CD4-positive, alpha-beta T cell treated with Interferon alpha-2 for 1 hour (primary cell): ENCODE measurements at places on chromosomes 16 and 17.

DNA sequence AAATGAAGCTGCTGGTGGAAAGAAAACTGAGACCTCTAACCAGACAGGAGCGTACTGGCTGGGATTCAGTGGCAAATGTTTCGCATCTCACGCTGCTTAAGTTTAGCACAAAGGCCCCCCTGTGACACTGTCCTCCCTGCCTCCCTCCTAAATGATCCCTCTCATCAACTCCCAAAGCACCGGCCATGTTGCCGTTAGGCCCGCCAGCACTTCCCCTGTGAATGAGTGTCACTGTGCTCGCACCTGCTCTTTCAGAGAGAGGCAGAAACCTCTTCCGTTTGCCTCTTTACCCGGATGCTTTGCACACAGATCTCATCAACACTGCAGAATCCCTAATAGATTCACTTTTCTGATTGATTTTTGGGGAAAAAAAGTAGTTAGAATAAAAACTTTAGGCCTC is 26.5 kb downstream of the MBTPS1 start:
- DNase-seq: no peak

- DNase-seq: peak; percentile 36
Observed at GRCh38 chr17:82457073-82457928, 1.2 kb upstream of the NARF start.

DNA sequence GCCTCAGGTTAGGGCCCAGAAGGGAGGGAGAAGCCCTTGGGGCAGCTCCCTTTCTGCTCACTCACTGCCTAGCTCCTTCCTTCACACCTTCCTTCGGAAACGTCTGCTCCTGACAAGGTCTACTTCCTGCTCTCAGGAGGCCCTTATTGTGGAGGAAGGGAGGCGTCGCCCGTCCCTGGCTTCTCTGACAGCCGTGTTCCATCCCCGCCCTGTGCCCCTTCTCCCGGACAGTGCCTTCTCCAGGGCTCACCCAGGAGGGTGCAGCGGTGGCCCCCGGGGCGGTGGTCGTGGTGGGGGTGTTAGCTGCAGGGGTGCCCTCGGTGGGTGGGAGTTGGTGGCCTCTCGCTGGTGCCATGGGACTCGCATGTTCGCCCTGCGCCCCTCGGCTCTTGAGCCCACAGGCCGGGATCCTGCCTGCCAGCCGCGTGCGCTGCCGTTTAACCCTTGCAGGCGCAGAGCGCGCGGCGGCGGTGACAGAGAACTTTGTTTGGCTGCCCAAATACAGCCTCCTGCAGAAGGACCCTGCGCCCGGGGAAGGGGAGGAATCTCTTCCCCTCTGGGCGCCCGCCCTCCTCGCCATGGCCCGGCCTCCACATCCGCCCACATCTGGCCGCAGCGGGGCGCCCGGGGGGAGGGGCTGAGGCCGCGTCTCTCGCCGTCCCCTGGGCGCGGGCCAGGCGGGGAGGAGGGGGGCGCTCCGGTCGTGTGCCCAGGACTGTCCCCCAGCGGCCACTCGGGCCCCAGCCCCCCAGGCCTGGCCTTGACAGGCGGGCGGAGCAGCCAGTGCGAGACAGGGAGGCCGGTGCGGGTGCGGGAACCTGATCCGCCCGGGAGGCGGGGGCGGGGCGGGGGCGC is 231.9 kb downstream of the SEC14L1 start:
- DNase-seq: peak; percentile 59

DNA sequence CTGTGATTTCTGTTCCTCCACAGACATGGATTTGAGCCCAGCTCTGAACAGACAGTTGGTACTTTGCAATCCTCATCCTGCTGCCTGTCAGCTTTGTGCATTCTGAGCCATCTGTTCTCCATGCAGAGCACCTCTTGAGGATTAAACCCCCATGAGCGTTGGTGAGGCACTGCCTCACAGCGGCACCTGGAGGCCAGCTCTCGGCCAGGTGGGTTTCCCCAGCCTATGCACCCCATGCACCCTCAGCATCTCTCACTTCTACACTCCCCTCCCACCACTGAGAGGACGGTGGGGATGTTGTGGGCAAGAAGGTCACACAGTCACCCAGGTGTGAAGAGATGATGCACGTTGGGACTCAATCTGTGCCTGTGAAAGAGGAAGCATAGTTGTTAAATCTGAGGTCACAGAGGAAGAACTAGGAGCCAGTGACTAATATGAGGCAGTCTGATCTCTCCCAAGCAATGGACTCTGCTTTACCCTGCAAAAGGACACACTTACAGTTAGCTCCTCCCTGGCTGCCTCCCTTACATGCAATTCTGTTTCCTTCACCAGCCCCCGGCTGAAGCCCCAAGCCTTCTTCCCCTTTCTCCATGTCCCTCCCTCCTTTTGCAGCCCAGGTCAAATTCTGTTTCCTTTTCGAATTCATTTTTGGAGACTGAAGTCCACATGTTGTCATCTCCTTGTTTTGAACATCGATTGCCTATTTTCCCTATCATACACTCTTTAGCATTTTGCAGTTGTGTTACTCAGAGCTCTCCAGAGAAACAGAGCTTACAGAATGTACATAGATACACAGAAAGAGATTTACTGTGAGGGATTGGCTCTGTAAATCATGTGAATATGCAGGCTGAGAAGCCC is 58.5 kb downstream of the HS3ST3B1 start:
- DNase-seq: peak; percentile 71

DNA sequence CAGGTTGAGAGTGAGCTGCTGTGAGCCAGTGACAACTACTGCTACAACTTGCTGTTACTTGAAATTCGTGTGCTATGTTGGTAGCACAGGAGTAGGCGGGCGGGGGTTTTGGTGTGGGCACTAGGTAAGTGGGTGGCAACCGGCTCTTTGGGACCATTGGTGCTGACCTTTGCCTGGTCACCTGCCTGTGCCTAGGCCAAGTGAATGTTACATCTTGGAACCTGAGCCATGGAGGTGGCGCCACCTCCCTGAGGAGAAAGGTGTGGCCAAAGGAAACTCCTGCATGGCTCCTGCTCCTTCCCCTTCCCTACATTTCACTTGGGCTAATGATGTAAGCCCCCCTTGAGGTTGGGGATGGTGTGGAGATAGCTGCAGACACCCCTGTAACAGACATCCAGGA is 25.4 kb upstream of the ARHGAP23 start:
- DNase-seq: no peak

DNA sequence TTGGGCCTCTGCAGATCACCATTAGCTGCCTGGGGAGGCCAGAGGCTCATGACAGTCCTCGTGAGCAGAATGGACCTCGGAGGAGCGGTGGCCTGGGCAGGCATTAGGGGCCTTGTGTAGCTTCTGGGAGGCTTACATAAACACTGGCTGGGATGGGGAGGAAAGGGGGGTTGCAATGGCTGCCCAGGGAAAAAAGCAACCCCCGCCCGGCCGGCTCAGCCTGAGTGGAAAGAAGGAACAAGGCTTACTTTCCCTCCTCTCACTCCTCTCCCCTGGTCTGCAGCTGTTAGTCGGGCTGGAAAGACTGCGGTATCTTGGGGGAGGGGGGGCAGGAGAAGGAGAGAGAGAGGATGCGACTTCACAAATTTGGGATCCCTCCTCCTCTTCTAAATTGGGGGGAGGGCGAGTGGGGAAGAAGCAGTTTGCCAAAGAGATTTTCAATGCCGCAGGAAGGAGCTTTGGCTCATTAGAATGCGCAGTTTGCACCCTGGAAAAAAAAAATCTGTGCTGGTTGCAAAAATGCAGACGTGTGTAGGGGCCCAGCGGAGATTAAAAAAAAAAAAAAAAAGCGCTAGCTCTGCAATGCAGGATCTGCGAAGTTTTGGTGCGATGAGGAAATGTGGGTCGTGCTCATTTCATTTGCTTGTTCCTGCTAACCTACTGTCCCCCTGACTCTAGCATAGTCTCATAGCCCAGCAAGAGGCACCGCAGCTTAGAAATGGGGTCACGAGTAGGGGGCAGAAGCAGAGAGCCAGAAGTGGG is 6.6 kb upstream of the NR1D1 start:
- no peak for DNase-seq
